Stimulated activated CD4-positive, alpha-beta T cell treated with anti-CD3 and anti-CD28 coated beads, Interleukin-2, amount 100 ng/mL, for 4 hours (primary cell): ENCODE measurements at places on chromosomes 7 and 10.

DNA sequence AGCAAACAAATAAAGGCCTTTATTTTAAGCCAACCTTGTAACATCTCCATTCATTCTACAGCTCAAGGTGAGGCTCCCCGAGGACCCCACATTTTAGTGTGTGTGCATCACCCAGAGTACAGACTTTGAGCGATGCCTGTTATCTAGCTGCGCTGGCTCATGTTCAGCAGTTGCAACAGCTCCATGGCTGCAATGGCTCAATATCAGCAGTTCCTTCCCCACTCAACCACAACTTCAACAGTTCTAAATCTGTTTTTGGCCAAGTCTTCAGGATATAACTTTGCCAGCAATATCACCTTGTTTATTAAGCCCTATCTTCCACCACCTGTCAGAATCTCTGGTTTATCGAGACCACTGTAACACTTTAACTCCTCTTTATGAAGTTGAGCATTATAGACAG, 95.8 kb downstream of the WNT2 start:
- no peak for DNase-seq

- DNase-seq = no peak
Measured at GRCh38 chr10:30045961-30046360, 13.4 kb downstream of the JCAD start.

DNA sequence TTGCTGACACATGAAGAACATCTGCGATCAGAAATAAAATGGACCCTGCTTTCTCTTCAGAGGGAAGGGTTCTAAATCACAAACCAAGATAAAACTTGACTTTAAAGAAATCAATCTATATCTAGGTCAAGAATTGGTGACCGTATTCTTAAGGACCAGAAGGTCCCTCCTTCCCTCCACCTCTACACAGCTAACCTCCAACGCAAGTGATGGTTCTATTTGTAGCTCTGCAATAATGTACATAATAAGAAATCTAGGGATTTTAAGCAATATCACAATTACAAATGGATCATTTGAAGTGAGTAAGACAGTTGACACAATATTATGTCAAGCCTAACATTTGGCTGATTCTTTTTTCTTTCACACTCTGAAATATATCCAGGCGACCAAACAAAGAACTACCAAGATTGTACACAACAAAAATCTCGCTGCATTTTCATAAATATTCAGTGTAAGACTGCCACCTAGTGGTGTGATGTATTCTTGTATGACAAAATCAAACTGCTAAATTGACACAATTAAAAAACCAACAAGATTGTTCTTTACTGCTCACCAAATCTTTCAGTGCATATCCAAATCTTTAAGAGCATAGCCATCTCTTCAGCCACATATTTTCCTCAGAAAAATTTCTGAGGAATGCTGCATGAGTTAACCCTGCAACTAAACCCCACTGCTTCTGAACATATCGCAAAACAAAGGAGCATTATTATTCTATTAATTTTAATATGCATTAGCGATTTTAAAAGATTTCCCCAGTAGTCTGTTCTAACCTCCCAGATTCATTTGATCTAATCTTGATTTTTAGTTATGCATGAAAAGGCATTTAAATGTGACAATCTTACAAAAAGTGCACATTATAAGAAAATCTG, 44.5 kb downstream of the ICA1 start:
- peak; percentile 16 for DNase-seq

DNA sequence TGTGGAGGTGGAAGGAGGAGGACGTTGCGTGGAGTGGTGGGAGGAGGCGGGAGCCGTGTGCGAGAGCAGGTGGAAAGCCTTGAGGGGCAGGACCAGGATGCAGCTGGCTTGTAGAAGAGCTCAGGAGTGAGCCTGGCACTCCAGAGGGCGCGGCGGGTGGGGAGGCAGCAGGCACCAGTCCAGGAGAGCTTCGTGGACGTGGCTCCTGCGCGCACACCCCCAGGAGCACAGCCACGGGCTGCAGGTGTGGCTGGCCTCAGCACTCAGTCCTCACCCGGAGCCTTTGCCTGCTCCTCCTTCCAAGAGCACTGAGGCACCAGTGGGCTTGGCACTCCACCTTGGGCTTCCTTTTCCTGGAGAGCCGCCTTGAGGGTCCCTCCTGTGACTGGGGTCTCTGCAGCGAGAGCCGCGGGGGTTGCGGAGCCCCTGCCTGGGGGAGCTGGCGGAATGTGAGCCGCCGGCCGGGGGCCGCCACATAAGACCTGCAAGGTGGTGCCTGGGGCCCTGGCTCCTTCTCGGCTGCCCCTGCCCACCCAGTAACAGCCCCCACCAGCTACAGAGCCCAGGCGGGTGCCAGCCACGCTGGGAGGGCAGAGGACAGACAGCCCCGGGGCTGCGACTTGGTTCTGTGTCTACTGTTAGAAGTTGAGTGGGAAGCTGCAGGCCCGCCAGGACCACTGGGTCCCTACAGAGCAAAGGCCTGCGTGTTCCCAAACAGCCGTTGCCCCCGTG, 11.1 kb downstream of the MAFK start:
- no peak for DNase-seq

DNA sequence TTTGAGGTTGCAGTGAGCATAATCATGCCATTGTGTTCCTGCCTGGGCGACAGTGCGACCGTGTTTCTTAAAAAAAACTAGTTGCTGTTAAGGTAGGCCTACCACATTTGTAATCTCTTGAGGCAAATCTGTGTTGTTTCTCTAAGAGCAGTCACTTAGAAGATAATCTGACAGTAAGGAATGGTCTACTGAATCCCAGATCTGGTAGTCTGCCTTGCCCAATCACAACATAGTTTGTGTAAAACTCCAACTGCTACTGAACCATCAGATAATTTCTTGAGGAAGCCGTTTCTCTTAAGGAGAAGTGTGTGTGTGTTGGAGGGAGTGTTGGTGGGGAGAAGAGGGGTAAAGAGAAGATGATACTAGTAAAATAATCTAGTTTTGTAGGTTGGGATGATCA, 5.0 kb downstream of the NRF1 start:
- DNase-seq = no peak

DNA sequence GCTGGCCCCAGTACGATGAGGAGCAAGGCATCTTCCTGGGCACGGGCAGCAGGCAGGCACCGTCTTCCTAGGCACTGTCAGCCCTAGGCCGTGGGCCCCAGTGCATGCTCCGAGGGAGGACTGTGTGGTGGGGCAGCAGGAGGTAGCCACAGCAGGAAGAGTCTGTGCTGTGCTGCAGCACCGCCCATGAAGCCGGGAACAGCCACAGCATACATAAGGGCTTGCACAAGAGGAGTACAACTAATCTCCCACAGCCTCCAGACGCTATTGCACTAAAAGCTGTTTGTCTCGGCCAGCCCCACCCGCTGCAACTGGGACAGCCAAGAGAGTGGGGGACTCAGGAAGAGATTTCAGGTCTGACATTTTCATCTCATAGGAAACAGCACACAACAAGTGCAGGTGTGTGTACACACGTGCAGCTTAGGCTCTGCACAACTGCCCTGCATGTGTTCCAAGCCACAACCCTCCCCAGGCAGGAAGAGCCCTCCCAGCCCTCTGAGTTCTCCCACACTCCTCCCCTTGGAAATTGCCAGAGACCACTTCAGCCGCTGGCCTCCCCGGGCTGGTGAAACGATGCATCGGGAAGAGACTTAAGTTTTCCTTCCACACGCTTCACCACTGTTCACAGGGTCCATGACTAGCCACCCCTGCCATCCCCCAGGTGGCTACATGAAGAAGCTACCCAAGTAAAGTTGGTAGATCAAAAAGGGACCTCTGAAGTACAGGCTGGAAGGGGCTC, 88.1 kb upstream of the DDC start:
- no peak for DNase-seq

- DNase-seq = no peak
Measured at GRCh38 chr7:145050415-145050814, 214.6 kb upstream of the TPK1 start.

GRCh38 chr10:128645486-128645885, 519.3 kb upstream of the MKI67 start:
- no peak for DNase-seq

DNA sequence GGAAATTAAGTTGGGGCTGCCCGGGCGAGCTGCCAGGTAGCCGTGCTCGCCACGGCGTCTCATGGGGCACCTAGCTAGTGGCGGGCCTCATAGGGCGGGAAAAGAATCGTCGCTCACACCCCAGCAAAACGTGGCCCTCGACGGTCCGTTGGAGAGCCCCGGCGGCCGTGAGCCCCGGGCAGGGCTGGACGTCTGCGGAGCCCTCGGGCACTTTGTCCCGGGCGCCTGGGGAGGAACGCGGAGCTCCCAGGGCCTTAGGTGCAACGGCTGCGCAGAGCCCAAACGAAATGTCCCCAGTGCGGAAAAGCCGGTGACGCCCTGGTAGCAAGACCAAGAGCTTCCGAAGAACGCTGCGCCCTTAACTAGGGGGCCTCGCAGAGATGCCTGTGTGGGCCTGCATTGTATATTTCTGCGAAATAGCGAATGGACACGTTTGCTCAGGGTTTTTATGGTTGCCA, 866 bp upstream of the SFMBT2 start:
- no peak for DNase-seq

GRCh38 chr7:138918756-138919155, 62.4 kb downstream of the KIAA1549 start:
- no peak for DNase-seq

GRCh38 chr7:81611040-81611439, 158.8 kb downstream of the HGF start:
- DNase-seq = no peak

GRCh38 chr7:37153376-37153775, 295.3 kb downstream of the ELMO1 start:
- no peak for DNase-seq

- DNase-seq = no peak
Measured at GRCh38 chr7:35714407-35714806, 19.5 kb upstream of the HERPUD2 start.

- DNase-seq = no peak
Measured at GRCh38 chr10:93235686-93236085, 162.0 kb downstream of the CYP26A1 start.

DNA sequence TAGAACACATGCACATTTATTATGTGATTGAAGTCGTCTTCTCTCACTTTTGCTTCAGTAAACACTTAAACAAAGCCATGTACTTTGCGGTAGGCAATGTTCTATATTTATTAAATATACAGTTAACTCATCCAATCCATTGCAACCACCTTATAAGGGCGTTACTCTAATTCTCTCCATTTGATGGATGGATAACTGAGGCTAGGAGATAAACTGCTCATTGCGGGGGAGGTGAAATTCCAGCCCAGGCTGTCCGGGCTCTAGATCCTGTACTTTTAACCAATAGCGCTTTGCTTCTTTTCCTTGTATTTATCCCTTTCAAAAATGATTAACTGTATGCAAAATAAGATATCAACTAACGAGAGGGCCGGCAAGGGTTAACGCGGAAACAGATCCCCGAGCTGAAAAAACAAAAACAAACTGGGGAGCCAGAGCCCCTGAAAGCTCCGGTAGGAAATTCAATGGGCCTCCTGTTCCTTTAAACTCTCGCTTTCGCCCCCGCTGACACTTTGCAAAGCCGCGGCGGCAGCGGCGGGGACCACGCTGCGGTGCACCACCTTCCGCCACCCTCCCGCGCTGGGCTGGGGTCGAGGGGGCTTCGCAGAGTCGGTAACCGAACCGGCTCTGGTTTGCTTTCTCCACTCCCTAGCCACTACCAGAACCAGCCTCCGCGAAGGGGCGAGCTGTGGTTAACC, 1.0 kb upstream of the PLXDC2 start:
- no peak for DNase-seq

- no peak for DNase-seq
Measured at GRCh38 chr7:139702811-139703486, 74.8 kb downstream of the HIPK2 start.

- no peak for DNase-seq
Measured at GRCh38 chr10:90381468-90381867, 476.4 kb downstream of the HTR7 start.

GRCh38 chr10:89771684-89772083, 70.3 kb downstream of the KIF20B start:
- DNase-seq = no peak

- DNase-seq = no peak
Measured at GRCh38 chr7:133512560-133512959, 259.7 kb downstream of the EXOC4 start.

- DNase-seq = no peak
Measured at GRCh38 chr7:150951521-150951920, 26.6 kb downstream of the KCNH2 start.

- no peak for DNase-seq
Measured at GRCh38 chr7:83610649-83611304, 38.2 kb downstream of the SEMA3E start.

GRCh38 chr10:26520575-26520974, 82.4 kb downstream of the APBB1IP start:
- no peak for DNase-seq
